Suppressor macrophage (primary cell): ENCODE measurements at places on chromosomes 7 and 10.

DNA sequence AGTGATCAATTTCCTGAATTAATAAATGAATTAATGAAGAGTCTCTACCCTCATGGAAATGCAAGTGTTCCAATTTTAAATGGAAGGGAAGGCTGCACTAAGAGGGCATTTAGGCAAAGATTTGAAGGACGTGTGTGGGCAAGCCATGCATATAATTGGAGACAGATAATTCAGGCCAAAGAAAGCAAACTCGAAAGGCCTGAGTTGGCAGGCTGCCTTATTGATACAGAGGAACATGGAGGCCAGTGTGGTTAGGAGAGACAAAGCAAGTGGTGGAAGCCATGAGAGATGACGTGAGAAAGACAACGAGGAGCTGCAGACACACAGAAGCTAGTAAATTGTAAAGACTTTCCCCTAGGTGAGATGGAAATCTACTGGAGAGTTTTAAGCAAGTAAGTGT is 15.4 kb upstream of the PCLO start:
- no peak for DNase-seq

DNA sequence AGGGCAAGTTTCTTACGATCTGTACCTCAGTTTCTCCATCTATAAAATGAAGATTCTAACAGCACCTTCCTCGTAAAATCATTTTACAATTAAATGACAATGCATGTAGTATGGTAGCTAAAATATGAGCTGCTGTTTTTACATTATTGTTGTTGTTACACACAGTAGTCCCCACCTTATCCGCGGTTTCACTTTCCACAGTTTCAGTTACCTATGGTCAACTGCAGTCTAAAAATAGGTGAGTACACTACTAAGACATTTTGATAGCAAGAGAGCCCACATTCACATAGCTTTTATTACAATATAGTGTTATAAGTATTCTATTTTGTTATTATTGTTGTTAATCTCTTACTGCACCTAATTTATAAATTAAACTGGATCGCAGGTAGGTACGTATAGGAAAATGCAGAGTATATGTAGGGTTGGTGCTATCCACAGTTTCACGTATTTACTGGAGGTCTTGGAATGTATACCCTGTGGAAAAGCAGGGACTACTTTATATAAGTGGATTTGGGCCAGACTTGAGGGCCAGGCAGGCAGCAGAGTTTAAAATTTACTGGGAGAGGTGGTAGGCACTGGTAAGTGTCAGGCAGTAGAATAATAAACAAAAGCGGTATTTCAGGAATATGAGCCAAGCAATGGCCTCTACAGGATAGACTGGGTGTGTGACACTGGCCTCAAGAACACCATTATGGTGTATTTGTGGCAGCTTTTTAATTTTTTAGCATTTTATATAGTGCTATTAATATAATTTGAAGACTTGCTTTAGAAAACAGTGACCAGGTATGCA is 10.2 kb downstream of the DNMBP start:
- no peak for DNase-seq

DNA sequence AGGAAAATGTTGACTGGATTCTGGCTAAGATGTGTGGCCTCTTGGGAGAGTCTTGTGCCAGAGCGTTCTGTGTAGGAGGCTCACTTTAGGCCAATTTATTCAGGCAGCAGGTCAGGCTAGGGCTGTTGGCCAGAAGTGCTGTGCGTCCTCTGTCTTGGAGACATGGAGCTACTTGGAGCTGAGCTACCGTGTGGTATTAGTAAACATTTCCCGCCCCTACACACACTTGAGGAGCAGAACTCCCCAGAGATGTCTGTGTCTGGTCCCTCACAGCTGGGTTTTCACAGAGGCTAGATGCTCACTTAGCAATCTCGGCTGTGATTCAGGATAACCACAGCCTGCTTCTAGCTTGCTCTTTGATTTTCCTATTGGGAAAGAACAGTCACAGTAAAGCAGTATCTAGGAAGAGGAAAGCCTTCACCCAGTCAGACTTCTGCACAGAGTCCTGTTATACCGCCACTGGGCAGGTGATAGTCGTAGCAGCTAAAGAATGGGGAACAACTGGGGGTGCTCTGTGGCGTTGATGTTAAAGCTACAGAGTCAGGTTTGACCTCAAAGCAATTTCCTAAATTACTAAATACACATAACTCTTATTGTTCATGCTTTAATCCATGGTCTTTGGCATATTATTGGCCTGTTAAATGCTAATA is 86.7 kb downstream of the MDFIC start:
- no peak for DNase-seq

GRCh38 chr7:17369691-17370426 is 71.4 kb downstream of the AHR start:
- DNase-seq, result peak; percentile 80

DNA sequence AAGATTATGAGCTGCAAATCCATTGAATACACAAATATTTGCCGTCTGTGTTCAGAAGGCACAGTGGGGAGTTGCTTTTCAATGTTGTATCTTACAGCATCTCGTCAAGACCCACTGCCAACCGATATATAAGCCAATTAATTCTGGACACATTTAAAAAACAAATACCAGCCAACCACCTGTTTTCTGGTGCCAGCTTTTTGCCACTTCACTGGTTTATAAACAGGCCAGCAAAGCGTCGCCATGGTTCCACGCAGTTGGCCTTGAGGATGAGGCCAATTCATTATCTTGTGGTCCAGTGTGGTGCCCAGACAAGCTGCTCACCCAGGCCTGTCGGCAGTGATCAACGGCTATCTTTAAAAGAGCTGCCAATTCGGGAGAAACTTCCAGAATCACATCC is 321.0 kb downstream of the TCERG1L start:
- DNase-seq, result no peak

GRCh38 chr10:133465950-133466474 is 12.3 kb downstream of the SCART1 start:
- no peak for DNase-seq

DNA sequence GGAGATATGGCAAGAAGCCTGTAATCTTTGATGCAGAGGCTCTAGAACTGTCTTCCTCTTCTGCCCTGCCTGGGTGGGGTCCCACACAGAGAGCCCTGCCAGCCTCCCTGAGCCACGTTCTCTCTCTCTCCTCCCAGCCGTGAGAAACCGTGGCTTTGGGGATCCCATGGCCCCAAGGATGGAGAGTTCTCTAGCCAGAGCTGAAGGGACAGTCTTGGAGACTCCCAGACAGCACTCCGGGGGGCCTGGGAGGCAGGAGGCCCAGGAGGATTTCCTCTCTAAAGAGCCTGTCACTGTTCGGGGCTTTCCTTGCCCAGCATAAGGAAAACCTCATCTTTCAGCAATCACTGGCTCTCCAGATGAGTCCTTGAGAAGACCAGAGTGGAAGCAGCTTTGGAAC is 227.1 kb downstream of the ARHGAP12 start:
- peak; percentile 45 for DNase-seq

GRCh38 chr7:135759532-135759931 is 10.9 kb upstream of the FAM180A start:
- DNase-seq, result no peak

GRCh38 chr10:106682175-106682574 is 482.3 kb downstream of the SORCS1 start:
- DNase-seq, result no peak

DNA sequence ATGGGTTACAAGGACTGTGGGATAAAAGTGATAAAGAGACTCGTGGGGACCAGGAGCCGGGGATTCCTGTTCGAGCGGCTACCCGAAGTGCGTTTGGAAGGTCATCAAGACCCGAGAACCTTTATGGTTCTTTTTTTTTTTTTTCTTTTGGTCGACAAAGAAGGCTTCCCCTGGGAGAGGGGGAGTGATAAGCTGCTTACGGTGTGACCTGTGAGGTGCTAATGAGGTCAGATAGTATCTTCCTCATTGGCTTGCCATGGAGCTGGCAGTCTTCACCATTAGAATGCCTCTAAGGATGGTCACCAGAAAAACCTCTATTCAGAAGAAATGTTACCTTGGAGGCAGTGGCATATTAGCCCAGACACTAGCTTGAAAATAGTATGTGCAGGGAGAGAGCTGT is 92.3 kb upstream of the STEAP4 start:
- DNase-seq, result no peak

- no peak for DNase-seq
Observed at GRCh38 chr10:98478430-98479222, 31.9 kb upstream of the HPS1 start.

DNA sequence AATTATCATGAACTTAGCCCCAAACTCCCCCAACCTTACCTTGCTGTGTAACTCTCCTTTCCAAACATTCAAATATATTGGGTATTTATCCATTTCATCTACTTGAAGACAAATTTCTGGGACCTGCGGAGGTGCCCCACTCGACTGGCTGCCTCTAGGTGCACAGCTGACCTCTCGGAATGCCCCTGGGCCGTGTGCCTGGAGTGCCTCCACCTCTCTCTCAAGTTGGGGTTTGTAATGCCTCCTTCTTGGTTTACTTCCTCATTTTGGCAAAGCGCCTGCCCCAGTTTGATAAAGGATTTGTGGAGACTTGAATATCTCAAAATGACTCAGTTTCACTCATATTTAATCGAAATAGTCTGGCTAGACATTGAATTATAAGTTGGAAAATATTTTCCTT is 16.6 kb downstream of the ZNF777 start:
- DNase-seq, result no peak

GRCh38 chr10:71606257-71607081 is 113.1 kb downstream of the C10orf105 start:
- no peak for DNase-seq

DNA sequence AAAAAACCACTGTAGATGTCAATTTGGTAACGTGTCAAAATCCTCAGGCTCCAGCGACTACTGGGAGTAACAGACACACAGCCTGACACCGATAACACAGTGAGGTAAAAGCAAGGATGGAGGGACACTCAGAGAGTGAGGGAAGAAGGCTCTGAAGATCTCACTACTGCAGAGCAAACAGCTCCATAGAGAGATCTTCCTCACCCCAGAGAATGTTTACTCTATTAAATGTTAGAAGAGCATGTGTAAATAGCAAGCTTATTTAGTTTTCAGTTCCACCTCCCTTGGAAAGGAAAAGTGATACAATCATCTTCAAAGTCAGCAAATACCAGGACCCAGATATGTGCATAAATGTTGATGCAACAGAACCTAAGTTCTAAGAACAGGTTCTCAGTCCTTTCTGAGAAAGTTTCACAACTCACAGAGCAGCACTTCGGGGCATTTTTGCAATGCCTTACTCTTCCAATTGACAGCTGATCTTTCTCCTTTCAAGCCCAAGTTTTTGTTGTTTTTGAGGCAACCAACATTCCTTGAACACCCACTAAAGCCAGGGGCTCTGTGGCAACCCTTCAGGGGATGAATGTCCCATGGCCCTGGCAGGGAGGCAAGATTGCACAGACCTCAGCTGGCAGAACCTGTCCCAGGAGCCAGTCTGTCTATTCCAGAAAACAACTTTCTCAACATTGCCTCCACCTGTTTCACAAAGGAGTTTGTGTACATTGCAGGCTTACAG is 177.4 kb downstream of the SFMBT2 start:
- no peak for DNase-seq

- no peak for DNase-seq
Observed at GRCh38 chr7:38506756-38507155, 124.4 kb downstream of the AMPH start.
